ENCODE measurements at places on chromosomes 7 and 10.

- DNase-seq: no peak
Measured at GRCh38 chr7:3861941-3862340, 560.9 kb downstream of the SDK1 start.

- no peak for DNase-seq
Measured at GRCh38 chr7:105267244-105267643, 121.5 kb downstream of the SRPK2 start.

DNA sequence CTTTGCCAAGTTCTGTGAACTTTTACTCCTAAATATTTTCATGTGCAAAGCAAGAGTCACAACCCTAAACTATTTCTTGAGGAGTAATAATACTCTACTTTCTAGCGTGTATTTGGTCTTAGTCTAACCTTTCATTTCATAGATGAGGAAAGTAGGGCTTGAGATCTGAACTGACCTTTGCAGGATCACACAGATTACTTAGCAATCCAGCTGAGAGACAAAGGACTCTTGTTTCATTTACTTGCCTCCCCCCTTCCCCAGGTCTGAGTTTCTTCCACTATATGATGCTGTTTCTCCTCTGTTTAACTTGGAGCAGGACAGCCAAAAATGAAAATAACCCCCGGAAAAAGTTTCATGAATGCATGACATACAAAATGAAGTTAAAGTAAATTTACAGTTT lies 75.3 kb upstream of the PTN start:
- no peak for DNase-seq

DNA sequence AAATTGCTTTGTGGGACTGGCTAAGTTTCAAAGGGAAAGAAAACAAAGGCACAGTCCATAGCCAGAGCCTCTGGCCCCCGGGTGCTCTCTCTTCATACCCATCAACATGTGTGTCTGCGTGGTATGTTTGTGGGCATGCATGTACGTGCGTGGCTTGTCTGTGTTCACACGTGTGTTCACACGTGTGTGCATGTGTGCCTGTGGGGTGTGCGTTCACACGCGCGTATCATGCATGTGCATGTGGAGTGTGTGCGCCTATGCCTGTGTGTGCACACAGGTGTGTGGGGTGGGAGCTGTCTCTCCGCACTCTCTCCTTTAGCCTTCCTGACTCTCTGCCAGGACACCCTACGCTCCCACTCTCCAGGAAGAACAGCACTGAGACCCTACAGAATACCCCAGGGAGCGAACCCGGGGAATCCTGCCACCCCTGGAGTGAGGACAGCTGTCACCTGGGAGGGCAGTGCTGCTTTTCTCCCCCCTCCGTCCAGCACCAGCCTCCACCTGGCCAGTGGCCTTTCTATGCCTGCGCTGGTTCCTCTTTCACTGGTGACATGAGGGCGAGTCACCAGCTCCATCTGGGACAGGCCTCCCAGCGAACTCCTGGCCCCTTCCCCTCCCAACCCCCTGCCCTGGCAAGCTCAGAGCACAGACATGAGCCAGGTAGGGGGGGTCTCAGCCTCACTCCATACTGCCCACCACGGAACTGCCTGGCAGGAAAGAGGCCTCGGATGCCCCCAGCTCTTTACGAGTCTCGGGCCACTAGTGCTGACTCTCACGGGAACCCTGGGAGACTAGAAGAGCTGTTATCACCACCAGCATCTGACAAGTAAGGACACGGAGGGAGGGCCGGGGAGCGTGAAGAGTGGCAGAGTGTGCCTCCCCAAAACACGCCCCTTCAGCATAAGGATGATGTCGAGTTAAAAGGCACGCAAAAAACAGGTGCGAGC lies 16.5 kb downstream of the WDR86 start:
- DNase-seq: no peak

GRCh38 chr7:43865277-43865676 lies 4.0 kb downstream of the MRPS24 start:
- DNase-seq: no peak

DNA sequence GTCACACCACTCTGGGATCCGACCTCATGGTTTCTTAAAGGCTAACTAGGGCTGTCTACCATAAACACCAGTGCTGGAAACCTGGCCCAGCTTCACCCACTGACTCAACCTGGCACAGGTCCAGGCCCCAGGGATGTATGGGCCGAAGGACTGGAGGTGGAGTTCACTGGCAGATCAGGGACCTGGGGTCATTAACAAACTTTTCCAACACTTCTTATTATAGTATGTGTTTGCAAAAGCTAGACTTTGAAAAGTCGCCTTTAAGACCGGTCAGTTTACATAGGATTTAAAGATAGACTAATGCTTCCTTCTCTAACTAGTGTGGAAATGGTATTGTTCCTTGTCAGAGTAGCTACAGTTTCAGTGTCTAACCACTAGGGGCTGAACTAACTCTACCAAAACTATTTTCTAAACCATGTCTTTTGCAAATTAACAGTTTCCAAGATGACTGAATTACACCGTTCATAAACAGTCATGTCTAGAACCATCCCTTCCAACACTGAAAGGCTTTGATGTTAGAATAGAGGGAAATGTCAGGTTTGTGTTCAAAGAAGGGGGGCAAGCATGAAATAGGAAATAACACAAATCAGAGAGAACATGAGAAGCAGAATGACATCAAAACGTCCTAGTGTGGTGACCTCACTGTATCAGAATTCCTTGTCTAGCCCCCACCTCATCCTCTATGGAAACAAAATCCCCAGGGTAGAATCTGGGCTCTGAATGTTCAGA lies 29.7 kb downstream of the STN1 start:
- no peak for DNase-seq

DNA sequence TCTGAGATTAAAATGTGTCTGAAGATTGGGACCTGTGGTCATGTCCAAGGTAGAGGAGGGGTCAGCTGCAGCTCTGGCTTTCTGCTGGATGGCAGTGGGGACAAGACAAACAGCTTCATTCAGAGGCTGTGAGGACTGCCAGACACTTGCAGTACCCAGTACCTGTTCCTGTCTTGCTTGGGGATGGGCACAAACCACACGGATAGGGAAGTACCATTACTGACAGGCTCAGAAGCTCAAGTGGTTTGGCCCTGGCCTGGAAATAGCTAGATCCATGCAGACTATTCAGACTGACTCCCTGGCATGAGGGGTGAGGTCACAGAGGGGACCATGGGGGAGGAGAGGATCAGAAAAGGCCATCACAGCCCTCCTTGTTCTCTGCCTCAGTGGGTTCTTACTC lies 56.0 kb upstream of the COMTD1 start:
- DNase-seq: no peak

- no peak for DNase-seq
Measured at GRCh38 chr7:96388166-96388565, 66.3 kb upstream of the SLC25A13 start.

DNA sequence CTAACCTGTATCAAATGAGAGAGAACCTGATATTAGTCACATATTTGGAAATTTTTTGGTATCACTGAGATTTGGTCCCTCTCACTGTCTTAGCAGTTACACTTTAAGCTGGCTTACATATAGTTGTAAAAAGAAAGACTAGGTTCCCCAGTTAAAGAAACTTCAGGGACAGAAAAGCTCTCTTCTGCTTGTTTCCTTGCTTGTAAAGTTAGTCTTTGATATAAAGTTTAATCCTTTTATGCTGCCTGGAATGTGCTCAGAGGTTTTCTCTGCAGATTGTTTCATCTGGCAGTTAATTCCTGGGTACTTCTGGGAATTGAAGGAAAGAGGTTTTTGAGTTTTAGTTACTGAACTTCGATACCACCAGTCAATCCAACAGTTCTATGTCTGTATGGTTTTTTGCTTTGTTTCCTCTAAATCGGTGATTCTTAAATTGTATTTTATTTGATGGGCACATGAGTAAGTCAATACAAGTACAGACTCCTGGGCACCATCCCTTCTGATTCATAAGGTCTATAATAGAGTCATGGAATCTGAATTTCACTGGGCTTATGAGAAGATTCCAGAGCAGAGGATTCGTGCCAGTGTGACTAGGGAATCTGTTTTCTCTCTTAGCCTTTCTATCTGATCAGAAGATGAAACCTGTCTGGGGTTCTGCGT lies 1080.9 kb upstream of the C7orf33 start:
- no peak for DNase-seq

DNA sequence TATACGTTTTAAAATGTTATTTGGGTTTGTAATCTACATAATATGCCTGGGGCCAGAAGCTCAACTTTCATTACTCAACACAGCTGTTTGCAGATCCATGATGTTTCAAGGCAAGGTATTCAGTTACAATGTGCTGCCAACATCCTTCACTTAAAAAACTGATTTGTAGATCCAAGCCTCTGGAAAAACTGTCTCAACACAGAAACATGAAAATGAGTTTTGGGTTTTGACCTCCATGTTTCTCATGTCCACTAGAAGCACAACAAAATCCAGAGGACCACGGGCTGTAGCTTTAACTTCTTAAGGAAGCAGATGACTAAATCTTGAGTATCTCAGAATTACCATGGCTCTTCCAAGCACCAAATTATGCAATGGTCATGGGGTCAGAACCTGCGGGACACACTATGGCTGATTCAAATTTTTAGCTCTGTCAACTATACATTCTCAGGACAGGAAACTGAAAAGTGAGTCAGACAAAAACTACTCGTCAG lies 247.1 kb upstream of the GRB10 start:
- DNase-seq: no peak

DNA sequence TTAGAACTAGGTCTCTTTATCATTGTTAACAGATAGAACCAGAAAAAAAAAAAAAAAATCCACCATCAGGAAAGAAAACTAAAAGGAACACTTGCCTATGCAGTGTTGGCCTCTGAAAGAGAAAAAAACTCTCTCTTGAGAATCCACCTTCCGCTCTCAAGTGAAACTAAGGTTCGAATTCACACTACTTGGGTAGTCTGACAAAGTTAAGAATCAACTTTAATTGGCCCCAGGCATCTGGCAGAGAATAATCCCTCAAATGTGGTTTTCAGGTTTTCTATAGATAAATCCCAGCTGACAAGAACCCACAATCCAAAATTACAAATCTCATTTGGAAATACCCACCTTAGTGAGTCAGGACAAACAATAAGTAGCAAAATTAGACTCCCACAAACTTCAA lies 199.7 kb upstream of the LRRN3 start:
- DNase-seq: no peak

DNA sequence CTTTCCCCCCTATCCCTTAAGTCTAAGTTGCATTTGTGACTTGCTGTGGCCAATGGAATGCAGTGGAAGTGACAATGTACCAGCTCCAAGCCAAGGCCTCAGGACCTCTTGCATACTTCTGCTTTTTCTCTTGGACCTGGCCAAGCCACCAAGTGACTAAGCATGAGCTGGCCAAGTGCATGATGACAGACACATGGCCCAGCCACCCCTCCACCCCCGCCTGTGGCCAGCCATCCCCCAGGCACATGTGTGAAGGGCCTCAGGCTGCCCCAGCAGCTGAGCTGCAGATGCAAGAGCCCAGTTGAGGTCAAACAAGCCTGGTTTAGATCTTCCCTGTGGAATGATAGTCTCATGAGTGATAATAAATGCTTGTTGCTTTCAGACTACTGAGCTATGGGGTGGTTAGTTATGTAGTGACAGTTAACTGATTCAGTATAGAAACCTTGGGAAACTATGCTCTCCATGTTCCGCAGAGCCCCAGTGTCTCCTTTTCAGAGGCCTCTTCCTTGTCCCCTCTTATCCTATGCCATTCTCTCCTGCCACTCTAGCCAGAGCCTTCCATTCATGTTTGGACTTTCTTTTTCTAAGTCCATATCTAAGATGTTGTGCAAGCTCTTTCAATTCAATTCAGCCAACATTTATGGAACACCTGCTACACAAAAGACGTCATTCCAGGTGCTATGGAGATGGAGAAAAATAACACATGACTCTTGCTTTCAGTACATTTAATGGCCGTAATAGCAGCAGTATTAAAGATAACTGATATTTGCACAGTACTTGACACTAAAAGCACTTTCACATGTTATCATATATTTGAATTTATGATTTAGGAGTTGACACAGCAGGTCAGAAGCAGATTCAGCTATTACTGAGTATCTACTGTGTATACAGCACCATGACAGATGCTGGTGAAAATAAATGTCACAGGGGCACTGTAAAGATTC lies 55.5 kb upstream of the LOXL4 start:
- DNase-seq: no peak

- DNase-seq: no peak
Measured at GRCh38 chr10:128295003-128295402, 168.8 kb upstream of the MKI67 start.

DNA sequence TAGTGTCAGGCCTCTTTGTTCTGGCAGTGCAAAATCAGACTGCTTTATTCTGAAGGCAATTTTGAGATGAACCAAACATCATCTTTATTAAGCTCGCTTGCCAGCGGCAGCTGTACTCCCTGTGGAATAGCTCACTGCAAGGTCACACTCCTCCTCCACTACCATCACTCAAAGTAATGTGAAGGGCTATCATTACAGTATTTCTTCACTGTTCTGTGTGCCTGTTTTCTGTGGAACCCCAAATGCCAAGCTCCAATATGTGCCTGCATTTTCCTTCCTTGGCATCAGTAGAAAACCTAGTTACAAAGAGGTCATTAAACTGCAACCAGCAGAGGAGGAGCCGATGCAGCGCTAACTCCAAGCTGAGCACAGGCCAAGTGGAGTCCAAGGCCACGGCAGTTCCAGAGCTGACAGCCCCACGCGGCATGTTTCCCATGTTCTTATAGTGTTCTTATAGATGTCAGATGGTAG lies 21.4 kb downstream of the BCCIP start:
- DNase-seq: no peak

- DNase-seq: no peak
Measured at GRCh38 chr10:45261946-45262345, 53.5 kb downstream of the OR13A1 start.

DNA sequence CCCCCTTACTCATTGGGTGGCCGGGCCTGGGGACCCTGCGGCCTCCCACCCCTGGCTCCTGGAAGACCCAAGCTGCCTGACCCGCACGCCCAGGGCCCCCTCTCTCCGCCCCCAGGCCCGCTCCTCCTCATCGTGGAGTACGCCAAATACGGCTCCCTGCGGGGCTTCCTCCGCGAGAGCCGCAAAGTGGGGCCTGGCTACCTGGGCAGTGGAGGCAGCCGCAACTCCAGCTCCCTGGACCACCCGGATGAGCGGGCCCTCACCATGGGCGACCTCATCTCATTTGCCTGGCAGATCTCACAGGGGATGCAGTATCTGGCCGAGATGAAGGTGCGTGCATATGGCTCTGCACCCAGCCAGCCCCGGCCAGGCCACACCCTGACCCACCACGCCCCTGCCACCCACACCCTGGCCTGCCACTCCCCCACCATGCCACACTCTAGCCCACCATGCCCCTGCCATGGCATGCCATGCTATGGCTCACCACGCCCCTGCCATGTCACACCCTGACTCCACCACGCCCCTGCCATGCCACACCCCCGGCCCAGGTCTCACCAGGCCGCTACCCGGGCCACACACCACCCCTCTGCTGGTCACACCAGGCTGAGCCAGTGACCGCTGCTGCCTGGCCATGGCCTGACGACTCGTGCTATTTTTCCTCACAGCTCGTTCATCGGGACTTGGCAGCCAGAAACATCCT lies 18.7 kb upstream of the CSGALNACT2 start:
- no peak for DNase-seq

Data from stimulated activated CD4-positive, alpha-beta T cell treated with anti-CD3 and anti-CD28 coated beads, TNF-alpha, amount 100 ng/mL, for 24 hours (primary cell).